Activated CD4-positive, alpha-beta T cell treated with anti-CD3 and anti-CD28 coated beads for 24 hours (primary cell): ENCODE measurements at places on chromosomes 6 and 20.

- DNase-seq, result peak; percentile 8
Observed at GRCh38 chr6:122400121-122400450, 634 bp downstream of the HSF2 start.

DNA sequence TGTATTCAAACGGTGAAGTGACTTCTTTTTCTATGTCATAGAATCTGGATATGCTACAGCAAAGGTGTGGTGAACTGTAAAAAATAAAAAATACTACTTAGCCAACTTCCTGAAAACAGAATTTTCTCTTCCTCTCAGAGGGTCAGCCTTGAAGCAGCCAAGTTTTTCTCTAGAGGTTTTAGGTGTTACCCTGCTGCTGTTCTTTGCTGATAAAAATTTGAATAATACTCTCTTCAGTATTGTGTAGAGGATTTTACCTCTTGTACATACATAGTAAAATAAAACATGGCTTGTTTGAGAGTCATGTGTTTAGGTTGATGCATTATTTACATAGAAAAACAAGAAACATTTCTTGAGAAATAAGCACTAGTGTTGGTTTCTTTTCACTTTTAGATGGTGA lies 458.4 kb downstream of the TBC1D32 start:
- no peak for DNase-seq

GRCh38 chr20:61630816-61631215 lies 378.8 kb downstream of the CDH4 start:
- no peak for DNase-seq

- DNase-seq, result no peak
Observed at GRCh38 chr20:39897058-39897457, 792.0 kb downstream of the MAFB start.

GRCh38 chr6:41132254-41132653 lies 21.9 kb downstream of the TREML1 start:
- DNase-seq, result no peak

DNA sequence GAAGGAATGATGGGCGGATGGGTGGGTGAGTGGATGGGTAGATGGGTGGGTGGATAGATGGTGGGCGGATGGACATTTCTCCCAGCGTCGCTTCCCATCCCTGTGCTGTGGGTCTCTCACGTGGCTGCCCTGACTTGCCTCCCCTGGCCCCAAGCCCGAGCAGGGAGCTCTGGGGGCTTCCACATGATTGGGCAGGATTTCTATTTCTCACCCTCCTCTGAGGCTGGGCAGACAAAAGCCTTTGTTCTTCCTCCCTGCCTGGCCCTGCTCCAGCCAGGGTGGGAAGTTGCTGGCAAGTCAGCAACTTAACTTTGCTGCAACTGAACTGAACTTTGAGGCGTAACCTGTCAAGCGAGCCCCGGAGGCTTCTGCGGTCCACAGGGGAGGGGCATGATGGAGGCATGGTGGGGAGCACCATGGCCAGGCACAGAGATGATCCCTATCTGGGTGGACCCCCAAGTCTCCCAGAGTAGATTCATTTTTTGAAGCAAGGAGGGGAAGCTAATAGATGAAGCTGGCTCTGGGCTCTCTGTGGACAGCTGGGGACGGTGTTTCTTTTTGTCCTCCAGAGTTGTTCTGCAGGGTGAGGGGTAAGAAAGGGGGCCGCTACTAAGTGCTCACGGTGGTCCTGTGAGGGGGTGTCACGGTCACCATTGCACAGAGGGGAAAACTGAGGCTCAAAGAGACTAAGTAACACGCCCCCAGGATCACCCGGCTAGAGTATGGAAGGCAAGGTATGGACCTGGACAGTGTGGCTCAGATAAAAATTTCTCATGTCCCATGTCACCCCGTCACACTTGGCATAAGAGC lies 140.1 kb downstream of the CEBPB start:
- DNase-seq, result no peak

GRCh38 chr6:166855416-166855815 lies 100.9 kb downstream of the RNASET2 start:
- DNase-seq, result no peak

GRCh38 chr6:117268924-117269323 lies 3.6 kb downstream of the VGLL2 start:
- no peak for DNase-seq

DNA sequence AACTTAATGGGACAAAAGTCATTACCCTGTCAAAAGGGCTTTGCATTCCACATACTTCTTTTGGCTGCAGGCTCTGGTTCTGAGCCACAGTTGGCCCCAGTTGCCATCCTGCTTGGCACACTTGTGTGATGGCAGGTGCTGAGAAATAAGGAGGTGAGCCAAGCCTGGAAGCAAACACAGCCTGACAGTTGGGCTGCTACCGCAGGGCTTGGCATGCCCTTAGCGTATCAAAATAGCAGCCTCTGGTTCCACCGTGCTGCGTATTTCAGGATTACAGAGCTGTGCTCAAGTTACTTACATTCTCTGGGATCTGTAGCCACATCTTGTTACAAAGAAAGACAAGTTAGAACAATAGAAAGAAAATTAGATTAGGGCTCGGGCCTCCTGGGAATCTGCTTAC lies 11.1 kb downstream of the MTHFD1L start:
- DNase-seq, result no peak

DNA sequence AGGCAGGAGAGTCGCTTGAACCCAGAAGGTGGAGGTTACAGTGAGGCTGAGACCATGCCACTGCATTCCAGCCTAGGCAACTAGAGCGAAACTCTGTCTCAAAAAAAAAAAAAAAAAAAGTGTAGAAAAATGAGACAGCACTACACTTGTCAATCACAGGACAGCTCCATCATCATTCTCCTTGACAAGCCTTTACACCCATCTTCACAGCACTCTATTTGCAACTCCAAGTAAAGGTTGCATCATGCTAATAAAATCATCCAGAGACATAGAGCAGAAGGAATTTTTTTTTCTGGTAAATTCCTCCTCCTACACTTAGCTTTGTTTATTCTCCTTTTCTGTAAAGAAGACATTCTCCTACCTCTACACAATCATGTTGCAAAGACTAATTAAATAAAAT lies 791.0 kb upstream of the HS3ST5 start:
- DNase-seq, result no peak

GRCh38 chr6:110415086-110415916 lies at the start of gene DDO:
TSS of gene DDO (minus strand) at chr6:110415575. CDS start at chr6:110413462, 2,113 bp downstream.
- DNase-seq, result no peak

DNA sequence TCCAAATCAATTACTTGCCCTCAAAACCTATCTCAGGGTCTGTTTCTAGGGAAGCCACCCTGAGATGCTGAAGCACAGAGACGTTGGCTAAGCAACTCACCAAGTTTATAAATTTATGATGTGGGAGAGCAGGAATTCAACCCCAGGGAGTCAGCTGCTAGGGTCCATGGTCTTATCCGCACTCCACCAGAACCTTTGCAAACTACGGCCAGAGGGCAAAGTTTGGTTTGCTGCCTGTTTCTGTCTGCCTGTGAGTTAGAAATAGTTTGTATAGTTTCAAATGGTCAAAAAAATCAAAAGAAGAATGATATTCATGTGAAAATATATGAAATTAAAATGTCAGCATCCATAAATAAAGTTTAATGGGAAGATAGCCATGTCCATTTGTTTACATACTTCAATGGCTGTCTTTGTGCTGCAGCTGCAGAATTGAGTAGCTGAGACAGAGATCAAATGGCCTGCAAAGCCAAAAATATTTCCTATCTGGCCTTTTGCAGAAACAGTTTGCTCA lies 83.7 kb upstream of the ZFP64 start:
- DNase-seq, result no peak

DNA sequence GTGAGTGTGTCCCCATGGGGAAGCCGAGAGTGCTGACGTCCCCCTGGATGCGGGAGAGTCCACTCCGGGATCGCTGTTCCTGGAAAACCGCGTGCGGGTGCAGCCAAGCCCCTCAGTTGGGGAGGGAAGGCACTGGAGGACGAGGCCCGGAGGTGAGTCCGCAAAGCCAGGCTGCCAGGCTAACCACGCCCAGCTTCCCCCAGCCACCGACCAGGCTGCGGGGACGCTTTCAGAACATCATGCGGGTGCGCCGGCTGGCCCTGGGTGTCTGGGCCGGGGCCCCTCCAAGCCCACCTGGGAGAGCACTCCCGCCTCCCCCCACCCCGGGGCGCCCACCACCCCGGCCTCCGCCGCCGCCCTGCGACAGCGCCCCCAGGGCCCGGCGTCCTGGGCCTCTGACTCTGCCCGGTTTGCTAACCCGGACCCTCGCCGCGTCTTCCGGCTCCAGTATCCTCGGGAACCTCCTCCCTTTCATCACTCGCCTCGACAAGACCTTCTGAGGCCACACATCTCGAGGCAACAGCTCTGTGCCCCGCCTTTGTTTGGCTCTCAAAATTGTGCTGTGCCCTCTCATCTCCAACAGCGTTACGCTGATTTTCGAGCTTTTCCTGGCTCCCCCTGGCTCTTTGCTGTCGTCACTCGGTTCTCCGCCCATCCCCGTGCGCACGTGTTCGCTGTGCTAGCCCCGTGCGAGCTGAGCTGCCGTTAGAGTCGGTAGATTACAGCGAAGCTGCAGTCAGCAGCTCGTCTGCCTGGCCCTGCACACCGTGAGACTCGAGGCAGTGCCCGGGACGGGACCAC lies 47.1 kb upstream of the ENTPD6 start:
- peak; percentile 31 for DNase-seq
